ENCODE measurements at places on chromosomes 13 and 19.

DNA sequence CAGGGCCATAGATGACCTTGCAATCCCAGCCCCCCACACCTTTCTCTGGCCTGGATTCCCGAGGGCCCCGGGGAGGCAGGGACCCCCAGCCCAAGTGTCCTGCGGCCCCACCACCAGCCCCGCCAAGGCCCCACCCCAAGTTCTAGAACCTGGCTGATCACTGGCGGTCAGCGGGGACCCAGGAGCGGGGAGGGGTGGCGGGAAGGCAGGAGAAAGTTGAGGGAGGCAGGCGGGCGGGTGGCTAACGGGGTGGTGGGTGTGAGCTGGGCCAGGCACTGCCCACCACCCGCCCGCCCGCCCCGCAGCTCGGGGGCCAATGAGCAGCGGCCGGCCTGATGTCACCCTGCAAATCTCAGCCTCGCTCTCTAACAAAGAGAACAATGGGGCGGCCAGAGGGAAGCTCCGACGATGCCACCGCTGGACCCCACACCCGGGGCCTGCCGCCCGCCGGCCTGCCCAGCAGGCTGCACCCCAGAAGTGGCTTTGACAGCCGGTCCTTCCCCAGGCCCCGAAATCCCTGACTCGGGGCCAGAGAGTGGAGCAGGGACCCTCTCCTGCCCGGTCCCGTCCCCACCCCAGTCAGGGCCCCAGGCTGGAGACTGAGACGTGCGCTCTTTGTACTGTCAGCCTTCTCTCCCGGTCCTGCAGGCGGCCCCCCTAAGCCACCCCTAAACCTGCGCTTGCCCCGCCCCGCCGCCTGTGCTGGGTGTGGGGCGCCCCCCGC lies 1.6 kb downstream of the MEX3D start:
- peak; percentile 75 for DNase-seq

DNA sequence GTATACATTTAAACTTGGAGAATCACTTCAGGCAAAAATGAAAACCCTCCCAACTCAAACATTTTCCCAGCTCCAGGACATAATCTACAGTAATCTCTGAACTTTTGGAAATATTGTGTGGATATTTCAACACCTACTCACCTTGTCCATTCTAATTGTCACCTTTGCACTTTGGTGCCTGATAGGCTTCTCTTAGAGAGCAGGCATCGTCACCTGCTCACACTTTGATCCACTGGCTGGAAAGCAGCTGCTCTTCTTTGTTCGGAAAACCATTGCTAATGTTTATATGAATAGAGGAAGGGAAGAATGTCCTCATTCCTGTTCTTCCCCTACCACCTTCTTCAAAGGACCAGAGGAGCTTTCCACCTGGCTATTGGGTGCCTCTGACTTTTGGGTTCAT lies 411.2 kb downstream of the FGF9 start:
- DNase-seq: no peak

GRCh38 chr19:8208119-8208921 lies 850 bp upstream of the CERS4 start:
- DNase-seq: no peak

DNA sequence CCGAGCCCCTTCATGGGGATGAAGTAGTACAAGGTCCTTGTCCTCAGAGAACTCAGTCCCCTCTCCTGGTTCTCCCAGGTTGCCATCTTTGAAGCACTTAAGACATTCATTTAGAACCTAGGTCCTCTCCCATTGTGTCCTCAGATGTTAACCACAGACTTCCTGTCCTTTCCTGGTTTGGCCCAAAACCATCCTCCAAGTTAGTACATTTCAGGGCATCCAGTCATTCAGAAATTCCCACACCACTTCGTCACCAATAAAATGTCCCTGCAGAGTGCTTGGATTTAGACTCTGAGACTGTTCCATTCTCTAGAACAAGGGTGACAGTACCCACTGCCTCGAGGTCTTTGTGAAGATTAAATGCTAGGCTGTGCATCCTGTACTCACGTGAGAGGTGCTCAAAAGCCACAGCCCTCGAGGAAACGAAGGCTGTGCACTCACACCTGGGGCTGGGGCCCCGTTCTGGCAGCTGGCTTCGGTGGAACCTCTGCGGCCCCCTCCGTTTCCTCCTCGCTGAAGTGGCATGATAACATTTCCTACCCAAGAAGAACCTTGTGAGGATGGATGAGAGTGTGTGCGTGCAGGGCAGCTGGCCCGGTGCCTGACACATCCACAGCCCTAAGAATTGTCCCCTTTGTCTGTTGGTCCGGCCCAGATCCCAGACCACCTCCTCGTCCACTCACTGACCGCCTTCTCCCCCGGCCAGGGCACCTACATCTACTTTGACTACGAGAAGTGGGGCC lies 4.7 kb downstream of the LENG1 start:
- peak; percentile 49 for DNase-seq

- DNase-seq: no peak
Measured at GRCh38 chr13:29441306-29441705, 154.2 kb downstream of the SLC7A1 start.
